ENCODE measurements at places on chromosomes 2 and 18. TPM values are rescaled to one million over a fixed set of nuclear protein-coding genes. Genes with fewer than 3 reads are reported as not detected.

DNA sequence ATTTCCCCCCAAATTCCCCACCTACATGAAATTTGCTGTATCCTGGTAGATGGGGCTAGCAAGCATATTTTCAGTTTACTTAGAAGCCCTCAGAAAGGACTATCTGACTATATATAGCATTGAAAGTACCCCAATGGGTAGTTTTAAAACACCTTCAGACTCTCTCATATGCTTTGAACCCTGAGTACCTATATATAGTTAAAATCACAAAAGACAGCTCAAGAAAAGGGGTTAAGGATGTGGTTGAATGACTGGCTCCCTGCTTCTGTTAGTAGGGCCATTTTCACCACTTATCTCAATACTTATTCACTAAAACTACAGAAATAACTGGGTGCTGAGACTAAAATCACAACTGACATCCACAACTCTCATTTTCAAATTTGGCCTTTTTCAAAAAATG is 18.5 kb downstream of the WDPCP start:
- no peak overlapping the region for H3K27ac ChIP-seq
- no peak for DNase-seq
- no peaks in the 10 kb centered on the region for H3K27me3 ChIP-seq
- H3K4me1 ChIP-seq: no peaks in the 10 kb centered on the region

Gene TANC1
- 25.2 TPM for polyA plus RNA-seq

Gene ADAM23
- 11.6 TPM for polyA plus RNA-seq

DNA sequence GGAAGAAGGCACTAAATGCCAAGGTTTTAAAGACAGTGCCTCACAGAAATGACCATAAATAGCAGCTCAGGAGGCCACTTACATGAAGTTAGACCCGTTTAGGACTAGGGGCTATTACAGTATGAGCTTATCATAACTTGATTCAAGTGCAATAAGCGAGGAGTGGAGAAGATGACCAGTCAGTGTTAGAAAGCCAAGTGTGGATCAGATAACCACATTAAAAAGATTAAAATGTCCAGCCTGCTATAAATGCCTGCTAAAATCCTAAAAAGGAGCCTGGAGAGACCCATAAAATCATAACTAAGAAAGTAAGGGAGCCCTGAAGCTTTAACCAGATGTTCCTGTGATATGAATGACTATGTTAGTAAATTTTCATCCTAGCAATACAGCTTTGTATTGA is 117.5 kb upstream of the ZNF521 start:
- H3K4me3 ChIP-seq: no peak overlapping the region
- no peaks in the 10 kb centered on the region for H3K36me3 ChIP-seq
- no peak overlapping the region for H3K27ac ChIP-seq

DNA sequence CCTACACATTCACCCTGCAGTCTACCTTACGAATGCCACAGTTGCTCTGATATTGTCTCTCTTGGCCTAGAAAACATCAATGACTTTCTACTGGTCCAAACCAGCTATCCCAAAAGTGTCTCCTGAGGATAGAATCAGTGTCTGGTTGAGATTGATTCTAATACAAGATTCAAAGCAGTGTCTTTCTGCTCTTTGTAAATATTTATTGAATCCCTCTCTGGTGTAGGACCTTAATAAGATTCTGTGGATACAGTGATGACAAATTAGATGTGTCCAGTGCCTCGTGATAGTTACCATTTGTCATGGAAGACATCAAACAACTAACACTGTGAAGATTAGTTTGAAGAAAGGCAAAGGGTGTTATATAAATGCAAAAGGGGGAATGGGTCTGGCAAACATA is 380.7 kb upstream of the TRIB2 start:
- peaks cover 17% of the 10 kb centered on the region for H3K4me1 ChIP-seq
- no peak overlapping the region for H3K27ac ChIP-seq
- no peak for DNase-seq
- H3K4me3 ChIP-seq: no peak overlapping the region
- H3K27me3 ChIP-seq: no peaks in the 10 kb centered on the region
- H3K36me3 ChIP-seq: no peaks in the 10 kb centered on the region

Gene FSHR
- 0.44 TPM for polyA plus RNA-seq

DNA sequence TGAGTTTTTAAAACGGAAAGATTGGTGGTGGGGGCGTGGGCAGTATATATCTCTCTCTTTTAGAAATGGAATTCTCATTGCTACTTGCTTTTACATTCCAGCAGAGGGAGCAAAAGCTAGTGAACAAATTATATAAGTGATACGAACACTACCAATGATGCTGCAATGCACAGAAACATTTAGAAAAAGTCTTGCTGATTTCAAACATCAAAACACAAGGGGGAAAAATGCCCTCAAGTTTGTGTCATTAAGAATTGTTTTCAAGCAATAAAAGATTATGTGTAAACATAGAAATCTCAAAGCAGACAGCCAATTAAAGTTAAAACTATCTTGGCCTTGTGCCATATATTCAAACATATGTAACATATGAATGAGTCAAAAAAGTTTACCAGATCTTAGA is 296.3 kb upstream of the KCNJ3 start:
- H3K4me1 ChIP-seq: no peaks in the 10 kb centered on the region
- H3K27ac ChIP-seq: no peak overlapping the region
- no peaks in the 10 kb centered on the region for H3K27me3 ChIP-seq
- H3K4me3 ChIP-seq: no peak overlapping the region

- H3K27ac ChIP-seq: no peak overlapping the region
- H3K4me3 ChIP-seq: no peak overlapping the region
- no peak for DNase-seq
- no peaks in the 10 kb centered on the region for H3K36me3 ChIP-seq
- no peaks in the 10 kb centered on the region for H3K27me3 ChIP-seq
- no peaks in the 10 kb centered on the region for H3K4me1 ChIP-seq
Observed at GRCh38 chr18:31634331-31634713, 42.6 kb downstream of the TTR start.

Gene DLGAP1
- polyA plus RNA-seq: 3.1 TPM

- no peaks in the 10 kb centered on the region for H3K27me3 ChIP-seq
- DNase-seq: no peak
- no peaks in the 10 kb centered on the region for H3K36me3 ChIP-seq
- no peak overlapping the region for H3K4me3 ChIP-seq
- H3K4me1 ChIP-seq: no peaks in the 10 kb centered on the region
Observed at GRCh38 chr2:6113786-6114185, 421.6 kb downstream of the SOX11 start.

GRCh38 chr2:203637471-203638167 is 68.8 kb upstream of the CD28 start:
- H3K27ac ChIP-seq: peak overlapping the region; percentile 35
- no peaks in the 10 kb centered on the region for H3K27me3 ChIP-seq
- H3K4me3 ChIP-seq: no peak overlapping the region
- no peak for DNase-seq

GRCh38 chr18:41974796-41975201 is 19.8 kb downstream of the PIK3C3 start:
- no peak for DNase-seq
- no peak overlapping the region for H3K27ac ChIP-seq
- H3K36me3 ChIP-seq: peaks cover 14% of the 10 kb centered on the region
- no peaks in the 10 kb centered on the region for H3K27me3 ChIP-seq
- H3K4me3 ChIP-seq: no peak overlapping the region

GRCh38 chr2:241724975-241725870 is 9.2 kb upstream of the D2HGDH start:
- H3K4me1 ChIP-seq: peaks cover 7% of the 10 kb centered on the region
- H3K27ac ChIP-seq: no peak overlapping the region
- peaks cover 46% of the 10 kb centered on the region for H3K36me3 ChIP-seq
- DNase-seq: no peak

GRCh38 chr2:60553495-60554073 is at the start of gene BCL11A:
Gene BCL11A, minus strand, starts transcription at chr2:60553654. Its CDS starts 384 bp downstream, at chr2:60553270.
- DNase-seq: peak; percentile 90
- no peaks in the 10 kb centered on the region for H3K36me3 ChIP-seq
- H3K4me1 ChIP-seq: peaks cover 44% of the 10 kb centered on the region
- H3K4me3 ChIP-seq: peak within 1 kb of the TSS; percentile 69

Gene TUBB6
- polyA plus RNA-seq: 259 TPM

DNA sequence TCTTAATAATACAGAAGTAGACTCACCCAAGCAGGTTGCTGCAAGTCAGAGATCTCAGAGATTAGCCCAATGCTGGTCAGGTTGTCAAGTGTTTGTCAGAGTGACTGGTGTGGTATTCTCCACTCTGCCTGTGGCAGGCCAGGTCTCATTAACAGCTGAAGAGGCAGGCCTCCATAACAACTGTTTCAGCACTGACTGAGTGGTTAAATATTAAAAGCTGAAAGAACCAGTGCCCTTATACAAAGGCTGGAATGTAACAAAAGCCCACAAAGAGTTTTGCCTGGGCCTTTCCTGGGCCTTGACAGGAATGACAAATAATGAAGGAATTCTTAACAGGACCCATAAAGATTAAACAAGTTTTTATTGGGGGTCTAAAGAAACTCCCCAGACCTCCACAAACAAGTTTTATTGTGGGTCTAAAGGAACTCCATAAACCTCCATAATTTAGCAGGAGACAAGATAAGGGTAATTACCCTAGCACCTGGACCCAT is 26.8 kb downstream of the SULT1C2 start:
- DNase-seq: no peak
- H3K4me1 ChIP-seq: peaks cover 4% of the 10 kb centered on the region
- no peaks in the 10 kb centered on the region for H3K27me3 ChIP-seq
- no peak overlapping the region for H3K27ac ChIP-seq

DNA sequence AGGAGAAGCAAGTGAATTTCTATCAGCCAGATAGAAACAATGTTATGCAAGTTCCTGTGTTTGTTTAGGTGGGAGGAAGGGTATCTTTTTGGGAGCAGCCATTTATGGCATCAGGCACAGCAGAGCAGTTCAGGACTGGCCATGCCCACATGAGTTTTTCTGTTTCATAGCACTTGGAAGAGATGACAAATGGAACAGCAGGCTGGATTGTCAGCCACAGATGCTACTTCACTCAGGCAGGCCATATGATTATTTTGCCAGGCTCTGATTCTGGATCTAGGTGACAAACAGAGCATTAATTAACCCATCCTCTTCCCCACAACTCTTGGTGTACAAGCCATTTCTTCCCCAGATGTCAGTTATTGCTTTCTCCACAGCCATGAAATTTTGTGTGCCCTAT is 63.8 kb downstream of the GALNT13 start:
- H3K4me1 ChIP-seq: no peaks in the 10 kb centered on the region
- no peaks in the 10 kb centered on the region for H3K36me3 ChIP-seq
- no peak for DNase-seq
- no peaks in the 10 kb centered on the region for H3K27me3 ChIP-seq
- H3K4me3 ChIP-seq: no peak overlapping the region

DNA sequence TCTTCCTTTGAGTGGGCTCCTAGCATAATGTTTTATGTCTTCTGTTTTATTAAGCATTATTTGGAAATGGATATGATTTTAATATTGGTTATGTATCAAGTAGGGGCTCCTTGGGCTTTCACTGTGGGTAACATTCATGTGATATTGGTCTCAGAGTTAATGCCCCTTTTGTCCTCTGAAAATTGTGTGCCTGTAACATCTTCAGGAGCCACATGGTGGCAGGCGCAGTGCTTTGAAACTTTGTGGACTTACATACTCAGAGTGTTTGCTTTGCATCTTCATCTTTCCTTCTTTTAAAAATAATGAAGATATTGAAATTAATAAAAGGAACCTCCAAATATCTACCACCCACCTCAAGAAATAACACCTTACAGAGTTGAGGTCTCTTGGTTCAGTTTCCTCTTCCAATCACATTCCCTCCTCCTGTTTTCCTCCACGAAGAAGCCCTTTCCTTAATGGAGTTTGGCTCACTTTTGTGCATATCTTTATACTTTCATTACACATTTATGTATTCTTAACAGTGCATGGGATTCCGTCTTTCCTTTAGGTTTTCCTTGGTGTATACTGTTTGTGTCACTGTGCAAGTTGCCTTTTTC is 73.5 kb downstream of the LIMS1 start:
- DNase-seq: peak; percentile 55
- H3K27me3 ChIP-seq: no peaks in the 10 kb centered on the region
- no peak overlapping the region for H3K27ac ChIP-seq

DNA sequence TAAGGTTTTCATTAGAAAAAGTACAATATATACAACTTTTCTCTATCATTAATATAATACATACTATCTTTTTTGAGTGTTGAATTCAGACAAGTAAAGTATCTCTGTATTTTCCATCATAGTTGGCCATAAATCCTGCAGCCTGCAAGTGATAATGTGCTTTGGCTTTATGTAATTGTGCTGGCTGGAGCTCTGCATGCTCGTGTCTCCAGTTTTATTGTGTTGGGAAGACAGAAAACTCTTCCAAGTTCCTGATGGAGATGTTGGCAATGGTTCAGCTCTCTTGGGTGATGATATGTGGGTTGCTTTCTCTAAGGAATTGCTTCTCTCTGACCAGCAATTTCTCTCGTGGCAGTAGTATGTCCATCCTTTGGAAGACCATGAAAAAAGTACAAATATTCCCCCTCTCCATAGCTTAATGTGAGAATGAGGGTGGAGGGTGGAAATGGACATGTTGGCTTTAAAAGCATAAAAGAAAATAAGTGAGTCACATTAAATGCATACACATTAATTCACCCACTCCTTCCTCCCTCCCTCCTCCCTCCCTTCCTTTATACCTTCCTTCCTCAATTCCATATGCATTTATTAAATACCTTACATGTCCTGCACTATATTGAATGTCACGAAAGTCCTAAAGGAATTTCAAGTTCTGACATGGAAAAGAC is 344.2 kb downstream of the MTX2 start:
- H3K4me1 ChIP-seq: peaks cover 3% of the 10 kb centered on the region
- H3K27me3 ChIP-seq: no peaks in the 10 kb centered on the region
- H3K4me3 ChIP-seq: no peak overlapping the region
- H3K36me3 ChIP-seq: no peaks in the 10 kb centered on the region
- peak overlapping the region; percentile 57 for H3K27ac ChIP-seq
- DNase-seq: peak; percentile 94

DNA sequence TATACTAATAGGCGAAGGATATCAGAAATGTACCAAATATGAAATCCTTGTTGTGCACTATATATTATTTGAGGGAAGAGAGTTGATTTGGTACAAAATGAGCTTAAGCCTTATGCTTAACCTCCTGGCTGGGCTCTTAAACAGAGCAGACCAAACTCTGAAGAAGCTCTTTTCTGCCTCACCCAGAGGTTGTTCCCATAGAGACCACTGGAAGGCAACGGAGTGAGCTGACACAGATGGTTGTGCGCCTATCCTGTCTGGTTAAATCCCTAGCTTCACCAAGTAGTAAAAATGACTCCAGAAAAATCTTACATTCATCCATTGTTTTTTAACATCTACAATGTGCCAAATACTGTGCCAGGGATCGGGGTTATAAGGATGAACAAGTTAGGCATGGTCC is 55.9 kb upstream of the NOL4 start:
- no peak overlapping the region for H3K4me3 ChIP-seq
- H3K27ac ChIP-seq: no peak overlapping the region

Gene RUFY4
- polyA plus RNA-seq: 0.22 TPM

Data from muscle of leg (tissue), 16 donors.